ENCODE measurements at places on chromosomes 6 and 20. TPM values are rescaled to one million over a fixed set of nuclear protein-coding genes. Genes with fewer than 3 reads are reported as not detected.

- no peaks in the 10 kb centered on the region for H3K27me3 ChIP-seq
- H3K4me1 ChIP-seq: no peaks in the 10 kb centered on the region
- no peak overlapping the region for H3K27ac ChIP-seq
- no peak overlapping the region for H3K4me3 ChIP-seq
- H3K36me3 ChIP-seq: no peaks in the 10 kb centered on the region
These were observed 437.8 kb upstream of the ID4 start for GRCh38 chr6:19399406-19399805.

DNA sequence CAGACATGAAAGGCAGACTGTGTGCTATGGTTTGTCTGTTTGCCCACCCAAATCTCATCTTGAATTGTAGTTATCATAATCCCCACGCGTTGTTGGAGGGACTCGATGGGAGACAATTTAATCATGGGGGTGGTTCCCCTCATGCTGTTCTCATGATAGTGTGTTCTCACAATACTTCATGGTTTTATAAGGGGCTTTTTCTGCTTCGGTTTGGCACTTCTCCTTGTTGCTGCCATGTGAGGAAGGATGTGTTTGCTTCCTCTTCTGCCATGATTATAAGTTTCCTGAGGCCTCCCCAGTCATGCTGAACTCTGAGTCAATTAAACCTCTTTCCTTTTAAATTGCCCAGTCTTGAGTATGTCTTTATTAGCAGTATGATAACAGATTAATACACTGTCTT is 47.2 kb upstream of the MICB start:
- H3K4me3 ChIP-seq: no peak overlapping the region
- no peaks in the 10 kb centered on the region for H3K4me1 ChIP-seq
- no peak for DNase-seq
- no peaks in the 10 kb centered on the region for H3K36me3 ChIP-seq
- H3K27me3 ChIP-seq: no peaks in the 10 kb centered on the region

GRCh38 chr20:50504231-50504823 is 5.9 kb upstream of the PTPN1 start:
- peaks cover under 1% of the 10 kb centered on the region for H3K4me1 ChIP-seq
- H3K4me3 ChIP-seq: no peak overlapping the region
- no peak for DNase-seq
- H3K27me3 ChIP-seq: no peaks in the 10 kb centered on the region
- H3K27ac ChIP-seq: peak overlapping the region; percentile 64

- no peaks in the 10 kb centered on the region for H3K36me3 ChIP-seq
- H3K4me1 ChIP-seq: no peaks in the 10 kb centered on the region
- DNase-seq: no peak
- no peak overlapping the region for H3K27ac ChIP-seq
These were observed 47.4 kb upstream of the CCDC28A start for GRCh38 chr6:138726066-138726756.

DNA sequence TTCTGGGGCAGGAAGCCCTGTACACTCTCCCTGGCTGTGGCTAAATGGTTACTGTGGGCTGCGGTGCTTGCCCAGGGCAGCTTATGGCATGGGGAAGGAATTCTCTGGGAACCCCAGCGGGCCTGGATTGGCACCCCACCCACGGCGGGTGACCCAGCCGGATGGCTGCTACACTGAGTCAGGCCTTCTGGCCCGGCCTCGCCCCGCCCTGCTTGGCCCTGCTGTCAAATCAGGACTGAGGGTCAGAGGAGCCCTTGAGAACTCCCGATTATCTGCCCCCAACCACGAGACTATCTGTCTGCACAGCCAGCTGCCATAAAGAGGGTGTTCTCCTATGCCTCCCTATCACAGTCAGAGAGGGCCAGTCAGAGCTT is 7.3 kb upstream of the ITPR3 start:
- no peaks in the 10 kb centered on the region for H3K27me3 ChIP-seq
- H3K4me3 ChIP-seq: no peak overlapping the region
- no peaks in the 10 kb centered on the region for H3K4me1 ChIP-seq
- no peak overlapping the region for H3K27ac ChIP-seq
- DNase-seq: no peak

- H3K4me3 ChIP-seq: peak overlapping the region; percentile 91
- peak; percentile 36 for DNase-seq
- H3K27me3 ChIP-seq: no peaks in the 10 kb centered on the region
- peaks cover 6% of the 10 kb centered on the region for H3K36me3 ChIP-seq
These were observed 858 bp downstream of the RWDD1 start for GRCh38 chr6:116572162-116572561.

The C4B gene
- total RNA-seq: 596 TPM

GRCh38 chr20:23047001-23047737 is 2.3 kb downstream of the THBD start:
- no peak for DNase-seq
- H3K27me3 ChIP-seq: peaks cover 19% of the 10 kb centered on the region
- H3K36me3 ChIP-seq: no peaks in the 10 kb centered on the region
- H3K27ac ChIP-seq: no peak overlapping the region

GRCh38 chr6:122365775-122366403 is 33.6 kb upstream of the HSF2 start:
- no peak overlapping the region for H3K27ac ChIP-seq
- no peaks in the 10 kb centered on the region for H3K36me3 ChIP-seq
- no peak for DNase-seq
- H3K4me1 ChIP-seq: no peaks in the 10 kb centered on the region

- no peaks in the 10 kb centered on the region for H3K4me1 ChIP-seq
- DNase-seq: no peak
- no peak overlapping the region for H3K4me3 ChIP-seq
These were observed 66.6 kb downstream of the ECT2L start for GRCh38 chr6:138862456-138862855.

DNA sequence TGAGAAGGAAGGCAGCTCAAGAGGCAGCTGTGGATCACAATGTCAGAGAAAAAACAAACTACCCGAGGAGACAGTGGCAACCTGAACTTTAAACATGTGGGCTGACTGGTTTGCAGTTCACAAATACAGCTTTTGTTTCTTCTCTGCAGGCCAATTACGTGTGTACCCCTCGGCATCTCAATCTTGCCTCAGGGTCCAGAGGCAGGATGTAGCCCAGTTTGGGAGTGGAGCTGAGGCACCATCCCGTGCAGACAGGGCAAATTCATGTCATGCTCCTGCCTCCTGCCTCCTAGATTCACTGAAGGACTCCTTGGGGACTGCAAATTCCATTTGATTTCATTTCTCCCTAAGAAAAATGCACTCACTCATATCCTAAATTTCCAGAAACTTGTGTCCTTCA is 94.2 kb upstream of the KCNK16 start:
- no peaks in the 10 kb centered on the region for H3K36me3 ChIP-seq
- no peak overlapping the region for H3K27ac ChIP-seq
- no peaks in the 10 kb centered on the region for H3K4me1 ChIP-seq

DNA sequence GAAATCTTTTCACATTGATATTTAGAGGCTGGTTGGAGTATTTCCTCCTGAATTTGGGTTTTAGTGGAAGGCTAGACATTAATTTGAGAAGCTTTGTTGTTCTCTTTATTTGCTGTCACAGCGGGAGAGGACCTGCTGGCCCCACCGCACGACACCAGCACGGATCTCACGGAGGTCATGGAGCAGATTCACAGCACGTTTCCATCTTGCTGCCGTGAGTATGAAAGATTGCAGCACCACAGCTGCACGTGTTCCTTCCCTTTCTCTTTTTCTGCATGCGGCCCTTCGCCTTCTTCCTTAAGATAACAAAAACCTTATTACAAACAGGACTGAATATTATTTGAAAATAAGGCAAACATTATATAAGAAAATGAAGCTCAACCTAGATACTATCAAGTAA is 555.5 kb downstream of the UTRN start:
- H3K4me1 ChIP-seq: no peaks in the 10 kb centered on the region
- H3K27ac ChIP-seq: no peak overlapping the region
- no peaks in the 10 kb centered on the region for H3K27me3 ChIP-seq
- peaks cover 15% of the 10 kb centered on the region for H3K36me3 ChIP-seq
- no peak overlapping the region for H3K4me3 ChIP-seq
- DNase-seq: no peak

GRCh38 chr20:1979106-1979778 is 14.6 kb downstream of the PDYN start:
- no peak overlapping the region for H3K4me3 ChIP-seq
- no peaks in the 10 kb centered on the region for H3K4me1 ChIP-seq
- H3K36me3 ChIP-seq: no peaks in the 10 kb centered on the region

DNA sequence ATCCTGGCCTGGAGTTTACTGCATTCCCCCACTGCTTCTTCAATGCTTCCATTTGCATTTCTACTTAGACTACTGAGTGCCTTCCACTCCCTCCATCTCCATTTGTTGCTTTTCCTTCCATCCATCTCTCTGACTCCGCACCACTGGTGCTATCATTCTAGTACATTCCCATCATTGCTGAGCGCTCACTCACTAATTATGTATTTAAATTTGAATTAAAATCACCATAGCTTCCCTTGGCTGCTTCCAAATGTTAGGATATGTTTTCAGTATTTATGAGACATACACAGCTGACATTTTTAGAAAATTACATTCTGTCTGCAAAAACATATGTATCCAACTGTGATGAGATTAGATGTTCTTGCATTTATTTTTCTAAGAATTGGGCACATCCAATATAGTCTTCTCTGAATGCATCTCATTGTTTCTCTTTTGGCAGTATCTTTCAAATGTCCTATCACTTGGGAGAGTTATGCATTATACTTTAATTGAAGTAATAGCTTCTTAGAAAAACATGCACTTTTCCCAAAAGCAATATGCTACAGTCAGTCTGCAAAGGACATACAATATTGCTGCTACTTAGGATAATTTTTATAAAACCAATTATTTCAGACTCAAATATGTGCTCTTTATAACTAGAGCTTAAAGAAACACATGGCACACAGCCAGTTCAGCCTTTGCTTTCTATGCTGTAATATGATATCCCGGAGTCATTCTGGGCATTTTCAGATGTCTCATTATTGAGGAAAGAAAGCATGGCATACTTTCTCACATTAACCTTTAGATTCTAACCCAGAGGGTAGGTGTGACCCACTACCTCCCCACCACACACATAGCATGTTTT is 12.1 kb upstream of the COL21A1 start:
- no peaks in the 10 kb centered on the region for H3K27me3 ChIP-seq
- DNase-seq: peak; percentile 78
- no peak overlapping the region for H3K4me3 ChIP-seq
- no peaks in the 10 kb centered on the region for H3K36me3 ChIP-seq
- no peak overlapping the region for H3K27ac ChIP-seq

The F13A1 gene
- 275 TPM for total RNA-seq

DNA sequence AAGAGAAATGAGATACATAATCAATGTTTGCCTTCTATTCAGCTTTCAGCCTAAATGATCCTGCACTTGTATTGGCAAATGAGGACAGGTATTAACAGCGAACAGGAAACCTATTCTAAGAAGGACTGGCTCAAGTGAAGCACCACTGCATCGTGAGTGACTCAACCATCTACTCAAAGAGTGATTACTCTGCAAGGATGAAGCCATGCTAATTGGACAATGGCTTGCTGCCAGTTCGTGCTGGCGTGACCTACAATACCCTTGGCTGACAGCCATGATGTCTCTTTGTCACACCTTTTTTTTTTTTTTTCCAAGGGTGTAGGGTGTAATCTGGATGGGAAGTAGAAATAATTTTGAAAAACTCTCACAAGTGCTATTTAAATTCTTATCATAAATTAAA is 104.9 kb downstream of the GJA10 start:
- DNase-seq: no peak
- no peaks in the 10 kb centered on the region for H3K4me1 ChIP-seq

DNA sequence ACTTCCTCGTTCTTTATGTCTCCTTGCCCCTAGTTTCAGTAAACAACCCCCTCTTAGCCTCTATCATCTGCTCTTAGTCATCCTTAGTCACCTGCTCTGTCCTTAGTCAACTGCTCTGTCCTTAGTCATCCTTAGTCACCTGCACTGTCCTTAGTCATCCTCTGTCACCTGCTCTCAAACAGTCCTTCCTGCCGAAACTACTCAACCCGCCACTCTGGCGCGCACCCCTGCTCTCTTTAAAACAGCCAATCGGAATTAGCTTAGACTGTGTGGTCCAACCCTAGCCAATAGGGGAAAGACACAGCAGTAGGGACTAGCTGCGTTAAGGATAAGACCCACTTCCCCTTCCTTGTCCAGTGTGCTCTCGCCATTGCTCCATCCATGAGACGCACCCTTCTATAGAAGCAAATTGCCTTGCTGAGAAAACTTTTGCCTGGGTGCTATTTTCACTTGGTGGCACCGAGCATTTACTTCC is 73.9 kb downstream of the BACH2 start:
- DNase-seq: no peak
- H3K36me3 ChIP-seq: no peaks in the 10 kb centered on the region

The PAK5 gene
- 0.13 TPM for total RNA-seq

The CLPSL2 gene
- not detected for total RNA-seq

GRCh38 chr6:11141295-11141694 is 29.8 kb upstream of the ERVFRD-1 start:
- no peaks in the 10 kb centered on the region for H3K27me3 ChIP-seq
- DNase-seq: no peak
- H3K4me1 ChIP-seq: no peaks in the 10 kb centered on the region
- no peak overlapping the region for H3K27ac ChIP-seq

DNA sequence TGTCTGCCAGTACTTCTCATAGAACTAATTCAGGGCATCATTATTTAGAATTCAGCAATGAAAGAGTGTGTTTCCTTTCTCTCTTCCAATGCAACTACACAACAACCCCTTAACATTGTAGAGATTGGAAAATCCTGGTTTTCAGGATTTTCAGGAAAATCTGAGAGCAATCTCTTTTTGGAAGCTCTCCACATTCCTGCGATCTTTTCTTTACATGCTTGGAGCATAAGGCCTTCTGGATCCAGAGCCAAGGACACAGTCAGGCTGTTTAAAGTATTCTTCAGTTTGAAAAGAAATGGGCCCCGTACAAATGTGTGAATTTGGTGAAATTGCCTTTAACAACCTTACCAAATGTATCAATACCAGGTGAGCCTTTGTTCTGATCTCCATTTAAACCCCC is 469.7 kb downstream of the PKHD1 start:
- peaks cover 5% of the 10 kb centered on the region for H3K36me3 ChIP-seq
- DNase-seq: no peak
- no peak overlapping the region for H3K27ac ChIP-seq
- H3K4me3 ChIP-seq: no peak overlapping the region

- H3K4me3 ChIP-seq: no peak overlapping the region
- peak overlapping the region; percentile 13 for H3K27ac ChIP-seq
- H3K4me1 ChIP-seq: no peaks in the 10 kb centered on the region
- DNase-seq: no peak
- no peaks in the 10 kb centered on the region for H3K27me3 ChIP-seq
- peaks cover 4% of the 10 kb centered on the region for H3K36me3 ChIP-seq
These were observed 8.8 kb downstream of the PPIL1 start for GRCh38 chr6:36865835-36866234.

GRCh38 chr6:109071125-109071917 is 23.3 kb downstream of the SESN1 start:
- no peak for DNase-seq
- H3K4me3 ChIP-seq: no peak overlapping the region
- H3K36me3 ChIP-seq: no peaks in the 10 kb centered on the region
- no peaks in the 10 kb centered on the region for H3K27me3 ChIP-seq
- peaks cover 11% of the 10 kb centered on the region for H3K4me1 ChIP-seq

GRCh38 chr20:61872371-61872900 is 193.2 kb downstream of the TAF4 start:
- no peak overlapping the region for H3K27ac ChIP-seq
- H3K36me3 ChIP-seq: no peaks in the 10 kb centered on the region
- H3K27me3 ChIP-seq: no peaks in the 10 kb centered on the region

GRCh38 chr6:144006736-144007477 is 1.2 kb downstream of the PLAGL1 start:
- H3K27ac ChIP-seq: no peak overlapping the region
- no peaks in the 10 kb centered on the region for H3K36me3 ChIP-seq
- peak overlapping the region; percentile 80 for H3K4me3 ChIP-seq
- peak; percentile 74 for DNase-seq

GRCh38 chr6:170091639-170092579 is 199.0 kb downstream of the DLL1 start:
- no peaks in the 10 kb centered on the region for H3K27me3 ChIP-seq
- no peaks in the 10 kb centered on the region for H3K36me3 ChIP-seq
- DNase-seq: no peak
- H3K4me1 ChIP-seq: no peaks in the 10 kb centered on the region
- H3K27ac ChIP-seq: no peak overlapping the region
